MM.1S (cell line): ENCODE measurements at places on chromosomes 4 and X.
A peak's percentile ranks its signal among the peaks of the same experiment; 100 is the strongest.

DNA sequence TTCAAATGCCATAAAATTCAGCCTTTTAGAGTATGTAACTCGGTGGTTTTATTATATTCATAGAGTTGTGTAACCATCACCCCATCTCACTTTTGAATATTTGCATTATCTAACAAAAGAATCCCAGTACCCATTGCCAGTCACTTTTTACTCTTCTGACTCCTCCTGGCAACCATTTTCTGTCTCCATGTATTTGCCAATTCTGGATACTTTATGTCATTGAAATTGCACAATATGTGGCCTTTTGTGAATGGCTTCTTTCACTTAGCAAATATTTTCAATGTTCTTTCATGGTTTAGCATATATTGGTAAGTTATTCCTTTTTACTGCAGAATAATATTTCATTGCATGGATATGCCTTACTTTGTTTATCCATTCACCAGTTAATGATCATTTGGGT is 79.9 kb downstream of the SLIT2 start:
- no peak for DNase-seq

DNA sequence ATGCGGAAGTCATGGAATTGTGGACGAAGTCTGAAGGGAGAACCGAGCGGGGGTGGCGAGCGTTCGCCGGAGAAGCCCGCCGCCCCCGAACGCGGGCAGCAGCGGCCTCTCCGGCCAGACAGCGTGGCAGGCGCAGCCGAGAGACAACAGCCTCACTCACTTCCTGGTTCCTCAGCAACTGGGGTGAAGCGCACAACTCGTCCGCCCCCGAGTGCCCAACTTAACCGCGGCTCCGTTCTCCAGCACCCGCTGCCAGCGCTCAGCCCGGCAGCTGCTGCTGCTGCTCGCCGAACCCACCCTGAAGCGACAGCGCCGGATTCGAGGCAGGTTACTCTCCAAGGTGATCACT is 68.0 kb downstream of the NOCT start:
- DNase-seq: peak; percentile 72

GRCh38 chr4:23889814-23890341 is at the start of gene PPARGC1A:
TSS of gene PPARGC1A (minus strand) at chr4:23890047. CDS start at chr4:23889957, 90 bp downstream.
- DNase-seq: peak; percentile 91

DNA sequence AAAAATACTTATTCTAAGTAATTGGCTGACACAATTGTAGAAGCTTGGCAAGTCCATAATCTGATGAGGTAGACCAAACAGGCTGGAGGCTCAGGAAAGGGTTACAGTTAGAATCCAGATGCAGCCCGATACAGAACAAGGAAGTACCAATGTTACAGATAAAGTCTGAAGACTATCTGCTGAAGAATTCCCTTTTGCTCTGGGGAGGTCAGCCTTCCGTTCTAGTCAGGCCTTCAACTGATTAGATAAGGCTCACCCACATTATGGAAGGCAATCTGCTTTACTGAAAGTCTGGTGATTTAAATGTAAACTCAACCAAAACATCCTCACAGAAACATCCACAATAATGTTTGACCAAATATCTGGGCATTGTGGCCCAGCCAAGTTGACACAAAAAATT is 7.4 kb upstream of the DYNLT3 start:
- no peak for DNase-seq
